ENCODE measurements at places on chromosomes 16 and 17.
A peak's percentile ranks its signal among the peaks of the same experiment; 100 is the strongest.

DNA sequence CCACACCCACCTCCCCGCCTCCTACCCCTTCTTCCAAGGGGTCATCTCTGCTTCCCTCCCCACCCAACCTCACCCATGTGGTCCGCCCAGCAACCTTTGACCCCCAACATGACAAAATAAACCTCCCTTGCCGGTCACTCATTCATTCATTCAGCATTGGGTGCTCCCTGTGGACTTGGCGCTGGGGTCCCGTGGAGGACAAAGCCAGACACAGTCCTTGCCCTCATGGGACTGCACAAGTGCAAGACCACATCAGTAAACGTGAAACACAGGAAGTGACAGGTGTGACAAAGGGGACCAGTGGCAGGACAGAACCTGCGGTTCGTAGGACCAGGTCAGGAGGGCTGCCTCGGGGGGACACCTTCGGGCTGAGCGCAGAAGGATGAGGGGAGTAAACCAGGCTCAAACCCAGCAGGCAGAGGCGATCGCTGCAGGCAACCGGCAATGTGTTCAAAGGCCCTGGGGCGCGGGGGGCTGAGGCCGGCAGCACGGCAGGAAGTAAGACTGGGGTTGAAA is 185.4 kb downstream of the SEC14L1 start:
- no peak for DNase-seq

DNA sequence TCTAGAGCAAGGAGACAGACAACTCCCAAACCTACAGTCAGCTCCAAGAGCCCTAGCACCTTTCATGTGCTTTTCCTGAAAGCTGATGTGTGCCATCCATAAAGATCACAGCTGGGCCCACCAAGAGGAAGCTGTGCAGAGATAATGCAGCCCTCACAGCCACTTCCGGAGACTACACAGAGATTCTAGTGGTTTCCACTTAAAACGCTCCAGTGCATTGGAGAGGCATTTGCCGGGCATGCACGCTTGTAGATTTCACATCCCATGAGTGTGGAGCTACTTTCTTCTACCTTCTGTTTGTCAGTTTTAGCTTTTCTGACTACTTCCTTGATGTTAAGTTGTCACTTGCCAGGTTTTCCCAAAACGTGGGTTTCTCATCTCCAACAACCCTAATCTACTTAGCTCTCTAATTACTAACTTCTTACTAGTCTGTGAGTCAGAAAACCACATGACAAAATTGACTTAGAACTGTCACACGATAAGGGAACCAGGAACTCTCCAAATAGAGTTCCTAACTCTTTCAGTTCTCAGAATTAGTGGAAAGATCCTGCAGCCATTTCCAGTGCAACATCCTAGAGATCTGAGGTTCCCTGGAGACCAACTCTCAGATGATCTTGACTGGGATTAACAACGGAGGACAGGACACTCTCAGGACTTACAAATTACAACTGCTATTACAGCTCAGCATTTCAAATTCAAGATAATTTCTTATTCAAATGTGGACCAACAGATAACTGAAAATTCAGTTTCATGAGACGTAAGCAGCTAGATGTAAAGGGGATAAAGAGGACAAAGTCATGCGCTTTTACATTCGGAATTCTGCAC is 28.6 kb downstream of the PMP22 start:
- DNase-seq: no peak

- DNase-seq: no peak
Measured at GRCh38 chr17:8212312-8213180, 2.2 kb upstream of the AURKB start.

GRCh38 chr17:77504652-77505155 is 363.9 kb downstream of the SEC14L1 start:
- DNase-seq: no peak

- no peak for DNase-seq
Measured at GRCh38 chr16:73447846-73448245, 399.9 kb upstream of the ZFHX3 start.

GRCh38 chr16:67028167-67028695 is 718 bp upstream of the CBFB start:
- DNase-seq: no peak

DNA sequence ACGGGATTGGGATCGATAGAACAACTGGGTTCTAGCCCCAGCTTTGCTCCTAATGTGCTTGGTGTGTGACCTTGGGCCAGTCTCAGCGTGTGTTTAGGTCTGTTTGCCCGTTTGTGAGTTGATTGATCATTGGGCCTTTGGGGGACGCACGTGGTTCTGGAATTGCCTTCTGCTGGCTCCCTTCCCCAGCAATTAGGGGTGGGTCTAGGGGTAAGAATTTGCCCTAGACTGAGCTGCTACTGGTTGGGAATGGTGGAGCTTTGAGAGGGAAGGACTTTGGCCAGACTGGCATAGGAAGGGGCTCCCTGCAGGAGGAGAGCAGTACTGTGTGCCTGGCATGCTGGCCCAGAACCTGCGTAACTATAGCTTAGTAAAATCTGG is 1.5 kb downstream of the SPNS2 start:
- DNase-seq: no peak

GRCh38 chr16:30604316-30604947 is 5.8 kb downstream of the ZNF689 start:
- DNase-seq: no peak

- peak; percentile 99 for DNase-seq
Measured at GRCh38 chr17:75033346-75034235, 13.2 kb downstream of the ATP5PD start.

DNA sequence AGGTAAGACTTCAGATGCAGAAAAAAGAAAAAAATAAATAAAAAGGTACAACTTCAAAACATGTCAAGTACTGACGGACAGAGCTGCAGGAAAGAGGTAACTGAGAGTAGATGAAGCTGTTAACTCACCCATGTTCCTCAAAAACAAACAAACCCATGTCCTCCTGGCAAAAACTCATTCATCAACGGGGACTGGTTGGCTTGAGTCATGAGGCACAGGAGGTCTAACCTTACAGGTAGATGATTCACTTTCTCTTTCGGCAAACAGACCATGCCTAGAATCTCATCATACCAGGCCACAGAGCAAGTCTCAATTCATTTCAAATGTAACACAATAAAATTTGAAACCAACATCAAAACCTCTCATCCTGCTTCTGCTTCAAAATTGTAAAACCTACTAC is 12.3 kb upstream of the FASN start:
- DNase-seq: no peak

DNA sequence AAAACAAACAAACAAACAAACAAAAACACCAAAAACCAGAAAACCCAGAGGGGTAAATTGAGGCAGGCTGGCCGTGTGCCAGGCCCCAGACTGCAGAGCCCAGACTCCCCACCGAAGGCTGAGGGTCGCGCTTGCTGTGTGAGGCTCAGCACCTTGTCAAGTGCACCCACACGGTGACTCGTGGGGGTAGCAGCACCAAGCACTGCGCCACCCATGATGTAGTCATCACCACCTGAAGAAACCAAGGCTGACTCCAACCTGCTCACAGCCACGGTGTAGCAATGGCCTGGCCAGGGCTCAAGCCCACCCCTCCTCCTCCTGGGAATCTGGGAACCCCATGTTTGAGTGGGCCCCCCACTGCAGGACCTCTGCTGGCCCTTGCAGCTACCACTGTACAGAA is 11.9 kb downstream of the MCRIP1 start:
- DNase-seq: no peak

DNA sequence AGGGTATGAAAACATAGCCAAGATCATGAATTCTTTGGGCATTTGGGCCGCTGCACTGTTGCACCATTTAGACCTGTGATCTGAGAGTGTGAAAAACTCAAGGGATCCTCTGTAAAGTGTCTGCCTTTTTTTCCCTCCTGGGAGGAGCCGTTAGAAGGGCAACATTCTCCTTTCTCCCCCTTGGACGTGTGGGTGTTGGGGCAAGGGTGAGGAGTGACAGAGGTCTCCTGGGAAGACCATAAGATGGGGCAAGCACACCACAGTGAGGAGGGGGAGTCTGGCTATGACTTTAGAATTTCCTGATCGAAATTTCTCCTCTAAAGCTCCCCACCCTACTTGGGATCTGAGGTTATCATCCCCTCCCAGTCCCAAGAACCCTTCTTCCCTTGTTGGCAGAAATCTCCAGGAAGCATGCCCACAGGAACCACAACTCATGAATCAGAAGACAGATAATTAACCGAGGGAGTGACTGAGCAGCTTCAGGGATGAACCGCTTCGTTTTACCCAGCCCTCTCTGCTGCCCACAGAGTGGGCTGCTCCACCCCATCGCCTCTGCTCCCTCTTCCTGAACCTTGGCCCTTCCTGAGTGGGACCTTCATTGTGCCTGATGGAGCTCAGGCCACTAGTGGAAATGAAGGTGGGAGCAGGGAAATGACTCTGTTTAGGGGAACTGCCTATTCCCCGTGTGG is 4.2 kb downstream of the ITGB3 start:
- no peak for DNase-seq

DNA sequence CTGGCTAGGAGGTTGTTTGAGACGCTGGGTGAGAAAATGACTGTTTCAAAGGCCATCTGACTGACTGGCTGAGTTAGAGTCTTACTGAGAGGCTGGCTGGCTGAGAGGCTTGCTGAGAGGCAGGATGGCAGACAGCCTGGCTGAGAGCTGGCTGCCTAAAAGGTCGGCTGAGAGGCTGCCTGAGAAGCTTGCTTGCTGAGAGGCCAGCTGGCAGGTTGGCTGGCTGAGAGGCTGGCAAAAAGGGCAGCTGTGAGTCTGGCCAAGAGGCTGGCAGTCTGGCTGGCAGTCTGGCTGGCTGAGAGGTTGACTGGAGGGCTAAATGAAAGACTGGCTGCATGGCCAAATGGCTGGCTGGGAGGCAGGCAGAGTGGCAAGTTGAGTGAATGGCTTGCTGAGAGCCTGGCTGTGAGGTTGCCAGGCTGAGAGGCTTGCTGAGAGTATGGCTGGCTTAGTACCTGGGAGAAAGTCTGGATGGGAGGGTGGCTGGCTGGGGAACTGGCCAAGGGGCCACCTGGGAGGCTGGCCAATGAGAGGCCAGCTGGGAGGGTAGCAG is 35.3 kb upstream of the ACSM2B start:
- DNase-seq: peak; percentile 37

DNA sequence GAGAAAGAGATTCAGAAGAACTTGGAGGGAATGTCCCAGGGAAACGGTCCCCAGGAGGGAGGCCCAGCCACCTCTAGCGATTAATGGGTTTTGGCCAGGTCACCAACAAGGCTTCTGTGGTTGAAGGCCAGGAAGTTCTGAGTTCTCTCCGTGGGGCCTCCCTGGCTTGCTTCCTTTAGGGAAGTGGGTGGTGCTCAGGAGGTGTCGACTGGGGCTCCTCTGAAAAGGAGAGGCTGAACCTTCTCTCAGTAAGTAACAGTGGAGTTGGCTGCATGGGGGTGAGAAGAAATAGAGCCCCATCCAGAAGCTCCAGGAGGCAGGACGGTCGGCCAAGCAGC is 77.1 kb upstream of the GSE1 start:
- no peak for DNase-seq

- DNase-seq: no peak
Measured at GRCh38 chr17:8555062-8555461, 75.5 kb downstream of the MYH10 start.

GRCh38 chr16:31427441-31428278 is 500 bp downstream of the COX6A2 start:
- DNase-seq: peak; percentile 85

DNA sequence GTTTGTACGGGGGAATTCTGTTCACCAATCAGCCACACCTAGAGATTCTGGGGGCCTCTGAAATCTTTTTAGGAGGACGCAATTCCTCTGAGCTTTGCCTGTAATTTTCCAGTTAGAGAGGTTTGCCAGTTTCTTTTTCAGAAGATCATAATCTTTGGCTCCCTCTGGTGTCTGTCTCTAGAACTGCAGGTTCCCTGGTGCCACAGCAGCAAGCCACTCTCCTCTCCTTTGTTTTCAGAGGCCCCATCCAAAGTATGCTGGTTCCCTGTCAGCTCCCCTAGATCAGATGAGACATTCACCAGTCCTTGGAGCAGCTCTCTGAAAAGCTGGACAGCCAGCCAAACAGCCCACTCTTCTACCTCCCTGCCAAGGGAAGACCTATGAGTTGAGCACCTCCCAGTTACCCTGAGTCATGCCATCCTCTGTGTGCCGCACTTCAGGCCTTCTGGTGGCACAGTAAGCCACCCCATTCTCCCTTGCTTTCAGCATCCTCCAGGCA is 36.1 kb downstream of the RNF112 start:
- DNase-seq: peak; percentile 95

DNA sequence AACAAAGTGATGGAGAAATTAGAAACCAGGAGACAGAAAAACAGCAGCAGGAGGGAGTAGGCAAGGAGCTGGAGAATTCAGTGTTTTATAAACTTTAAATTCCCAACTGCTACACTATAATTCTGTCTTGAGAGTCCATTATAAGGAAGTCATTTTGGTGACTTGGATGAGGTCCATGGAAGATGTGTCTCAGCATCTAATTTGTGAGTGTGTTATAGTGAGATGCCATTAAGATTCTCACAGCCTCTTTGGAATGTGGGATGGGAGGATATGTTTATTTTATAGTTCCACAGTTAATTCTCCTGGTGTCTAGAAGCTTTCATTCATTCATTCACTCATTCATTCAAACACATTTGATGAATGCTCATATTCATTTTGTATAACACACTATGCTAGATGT is 206.0 kb upstream of the MYOCD start:
- DNase-seq: no peak

DNA sequence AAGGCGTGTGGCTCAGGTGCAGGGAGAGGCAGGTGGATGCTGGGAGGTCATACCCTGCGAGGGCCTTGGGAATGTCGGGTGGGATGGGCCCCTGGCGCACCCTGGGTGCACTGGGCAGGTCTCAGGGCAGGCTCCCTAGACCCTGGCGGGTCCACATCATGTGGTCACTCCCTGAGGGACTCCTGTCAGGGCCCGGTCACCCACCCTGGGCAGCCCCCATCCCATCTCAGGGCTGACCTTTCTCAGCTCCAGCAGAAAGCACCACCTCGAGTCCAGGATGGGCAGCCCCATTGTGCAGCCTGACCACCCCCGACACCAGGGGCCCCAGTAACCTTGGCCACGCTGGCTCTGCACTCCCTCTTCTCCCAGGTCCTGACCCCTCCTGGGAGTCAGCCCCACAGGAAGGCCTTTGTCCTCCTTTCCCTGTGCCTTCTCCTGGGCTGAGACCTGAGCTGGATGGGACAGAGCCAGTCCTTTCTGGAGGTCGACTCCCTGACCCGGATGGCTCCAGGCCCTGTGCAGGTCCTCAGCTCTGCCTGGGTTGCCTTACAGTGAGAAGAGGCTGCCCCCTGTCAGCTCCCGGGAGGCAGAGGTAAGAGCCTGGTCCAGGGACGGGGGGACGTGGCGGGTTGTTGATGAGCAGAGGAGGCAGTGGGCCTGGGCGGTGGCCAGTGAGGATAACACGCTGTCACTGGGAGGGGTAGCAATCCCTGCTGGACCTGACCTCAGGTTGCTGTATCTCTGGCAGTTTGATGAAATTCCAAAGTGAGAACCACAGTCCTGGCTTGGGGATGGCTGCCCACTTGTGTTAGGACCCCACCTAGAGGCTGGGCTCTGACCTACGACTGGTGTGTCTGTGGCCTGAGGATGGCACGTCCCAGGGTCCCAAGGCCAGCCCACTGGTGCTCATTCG is 77.9 kb downstream of the GOSR1 start:
- no peak for DNase-seq

All from tongue (tissue), 3 donors.